ENCODE measurements at places on chromosomes 2 and 18.

DNA sequence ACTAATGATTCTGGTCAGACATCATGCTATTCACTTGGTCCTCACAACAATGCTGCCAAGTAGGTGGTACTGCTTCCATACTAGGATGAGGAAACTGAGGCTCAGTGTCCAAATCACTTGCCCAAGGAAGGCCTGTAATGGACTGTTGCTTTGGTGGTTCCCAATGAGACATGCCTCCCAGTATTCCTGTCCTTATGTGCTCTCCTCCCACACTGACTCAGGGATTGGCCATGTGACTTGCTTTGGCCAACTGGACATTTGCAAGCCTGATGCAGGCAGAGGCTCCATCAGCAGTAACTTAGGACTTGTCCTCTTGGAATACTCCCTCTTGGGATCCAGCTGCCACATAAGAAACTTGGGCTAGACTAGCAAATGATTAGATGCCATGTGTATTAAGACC lies 3.0 kb downstream of the FBXO41 start:
- no peak for DNase-seq

- DNase-seq: no peak
Observed at GRCh38 chr2:241910604-241911520, 41.3 kb downstream of the RTP5 start.

GRCh38 chr18:64103986-64104385 lies 44.9 kb downstream of the LINC00305 start:
- DNase-seq: no peak

DNA sequence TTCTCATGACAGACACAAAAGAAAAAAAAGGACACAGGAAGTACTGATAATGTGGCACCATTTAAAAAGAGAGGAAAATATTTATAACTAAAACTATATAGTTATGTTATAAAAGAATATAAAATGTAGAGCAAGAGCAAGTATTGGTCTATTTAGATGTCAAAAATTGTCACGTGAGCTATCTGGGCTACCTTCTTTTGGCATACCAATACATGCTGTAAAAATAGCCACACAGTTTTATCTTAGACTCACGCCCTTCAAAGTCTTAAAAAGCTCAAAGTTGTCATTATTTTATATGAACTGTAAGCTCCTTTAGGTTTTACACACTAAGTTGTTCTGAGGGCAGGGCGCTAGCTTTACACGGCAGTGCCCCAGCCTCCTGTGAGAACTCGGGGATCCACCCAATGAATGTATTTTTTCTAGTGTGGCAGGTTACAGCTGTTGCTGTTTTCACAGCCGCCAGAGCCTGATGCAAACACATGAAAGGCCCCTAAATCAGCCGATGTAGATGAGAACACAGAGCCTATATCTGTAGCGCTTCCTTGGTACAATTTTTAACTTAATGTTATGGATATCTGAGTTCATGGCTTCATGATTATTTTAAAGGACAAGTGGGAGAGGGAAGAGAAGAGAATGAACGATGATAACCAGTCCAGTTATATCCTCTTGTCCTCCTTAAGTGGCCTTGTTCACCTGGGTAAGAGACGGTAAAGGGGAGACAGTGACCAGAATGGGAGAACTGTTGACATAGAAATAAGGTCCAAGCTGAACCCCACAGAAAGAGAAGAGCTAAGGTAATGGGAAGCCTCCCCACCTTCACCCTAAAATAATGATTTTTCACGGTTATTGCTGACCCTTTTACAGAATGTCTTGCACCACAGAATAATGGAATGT lies 130.8 kb downstream of the CACNB4 start:
- DNase-seq: no peak

DNA sequence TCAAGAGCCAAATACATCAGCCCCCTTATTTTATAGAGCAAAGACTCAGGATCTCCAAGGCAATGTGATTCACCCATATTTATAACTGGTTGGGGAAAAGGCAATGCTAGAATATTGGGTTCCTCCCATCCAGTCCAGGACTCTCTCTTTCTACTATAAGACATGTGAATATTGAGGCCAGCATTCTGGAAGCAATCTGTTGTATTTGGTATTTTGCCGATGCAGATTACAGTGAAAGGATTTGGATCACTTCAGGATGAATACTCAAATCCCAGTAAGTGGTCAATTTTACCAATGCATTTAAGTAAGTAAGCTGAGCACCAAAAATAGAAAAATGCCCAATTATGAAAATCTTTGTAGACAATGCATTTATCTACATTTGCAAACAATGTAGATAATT lies 1834.7 kb upstream of the PIK3C3 start:
- no peak for DNase-seq

- DNase-seq: no peak
Observed at GRCh38 chr2:188416367-188416766, 124.7 kb downstream of the GULP1 start.

- no peak for DNase-seq
Observed at GRCh38 chr2:2689306-2689705, 358.2 kb upstream of the MYT1L start.

DNA sequence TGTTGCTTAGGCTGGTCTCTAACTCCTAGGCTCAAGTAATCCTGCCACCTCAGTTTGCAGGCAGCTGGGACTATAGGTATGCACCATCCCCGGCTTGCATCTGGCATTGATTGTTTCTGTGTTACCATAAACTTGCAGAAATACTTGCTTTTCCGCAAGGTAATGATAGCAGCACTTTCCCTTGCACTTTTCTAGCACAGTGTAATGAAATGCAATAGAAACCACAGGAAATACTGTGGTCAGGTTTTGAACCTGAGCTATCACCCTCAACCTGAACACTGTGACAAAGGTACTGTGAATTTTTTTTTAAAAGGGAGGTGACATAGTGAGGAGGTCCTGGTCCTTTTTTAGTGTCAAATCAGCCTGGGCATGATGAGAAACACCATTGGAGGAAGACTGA lies 38.3 kb downstream of the DHRS9 start:
- DNase-seq: no peak

- DNase-seq: no peak
Observed at GRCh38 chr2:229582151-229582550, 132.2 kb downstream of the DNER start.

DNA sequence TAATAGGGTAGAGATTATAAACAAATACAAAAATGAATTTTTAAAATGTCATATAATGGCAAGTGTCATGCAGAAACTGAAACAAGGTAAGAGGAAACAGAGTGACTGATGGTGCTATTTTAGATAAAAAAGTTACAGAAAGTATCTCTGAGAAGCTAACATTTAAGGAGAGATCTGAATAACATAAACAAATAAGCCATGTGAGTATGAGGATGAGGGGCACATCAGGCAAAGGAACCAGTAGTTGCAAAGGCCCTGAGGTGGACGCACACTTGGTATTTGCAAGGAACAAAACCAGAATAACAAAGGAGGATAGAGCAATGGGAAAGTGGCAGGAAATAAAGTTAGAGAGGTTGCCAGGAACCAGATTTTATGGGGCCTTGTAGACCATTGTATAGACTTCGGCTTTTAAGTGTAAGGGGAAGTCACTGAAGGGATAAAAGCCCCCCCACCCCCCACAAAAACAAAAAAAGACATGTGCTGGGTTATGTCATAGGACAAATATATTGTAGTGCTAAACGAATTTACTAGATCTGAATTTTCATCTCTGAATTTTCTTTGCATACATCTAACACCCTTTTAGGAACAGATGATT lies 159.2 kb downstream of the DTNB start:
- DNase-seq: no peak

GRCh38 chr18:74745633-74746403 lies 148.1 kb downstream of the ZNF407 start:
- DNase-seq: no peak

DNA sequence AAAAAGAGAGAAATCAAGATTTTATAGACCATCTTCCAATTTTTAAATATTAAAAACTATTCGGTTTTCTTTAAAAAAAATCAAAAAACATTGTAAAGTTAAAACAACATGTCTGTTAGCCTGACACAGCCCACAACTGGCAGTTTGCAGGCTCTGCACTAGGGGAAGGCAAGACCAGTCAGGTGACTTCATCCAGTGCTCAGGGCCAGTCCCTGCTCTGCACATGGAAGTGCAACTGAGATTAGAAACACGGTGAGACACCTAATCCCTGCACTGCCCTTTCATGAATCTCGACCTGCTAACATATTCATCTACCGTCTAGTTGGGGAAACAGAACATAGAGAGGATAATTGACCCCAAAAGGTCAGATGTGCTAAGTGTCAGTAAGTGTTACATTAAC lies 135.2 kb downstream of the BARD1 start:
- no peak for DNase-seq

- no peak for DNase-seq
Observed at GRCh38 chr2:174957050-174957449, 48.1 kb downstream of the CHN1 start.

GRCh38 chr2:9634133-9634532 lies 3.3 kb upstream of the YWHAQ start:
- DNase-seq: no peak

- DNase-seq: no peak
Observed at GRCh38 chr2:67824186-67824585, 238.6 kb downstream of the C1D start.

DNA sequence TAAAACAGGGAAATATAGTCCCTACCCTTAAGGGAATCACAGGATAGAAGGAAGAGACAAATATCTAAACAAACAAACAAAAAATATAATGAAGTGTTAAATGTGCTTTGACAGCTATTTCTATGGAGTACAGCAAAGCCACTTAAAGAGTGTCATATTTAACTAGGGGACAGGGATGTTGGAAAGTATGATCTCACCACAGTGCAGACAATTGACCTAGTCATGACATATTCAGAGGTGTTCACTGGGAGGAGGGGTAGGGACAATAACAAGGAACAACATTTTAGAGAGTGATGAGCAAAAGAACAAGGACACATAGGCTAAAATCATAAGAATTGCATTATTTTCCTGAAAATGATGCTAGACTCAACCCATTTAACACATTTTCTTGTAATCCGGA lies 107.5 kb downstream of the TMEM163 start:
- no peak for DNase-seq

DNA sequence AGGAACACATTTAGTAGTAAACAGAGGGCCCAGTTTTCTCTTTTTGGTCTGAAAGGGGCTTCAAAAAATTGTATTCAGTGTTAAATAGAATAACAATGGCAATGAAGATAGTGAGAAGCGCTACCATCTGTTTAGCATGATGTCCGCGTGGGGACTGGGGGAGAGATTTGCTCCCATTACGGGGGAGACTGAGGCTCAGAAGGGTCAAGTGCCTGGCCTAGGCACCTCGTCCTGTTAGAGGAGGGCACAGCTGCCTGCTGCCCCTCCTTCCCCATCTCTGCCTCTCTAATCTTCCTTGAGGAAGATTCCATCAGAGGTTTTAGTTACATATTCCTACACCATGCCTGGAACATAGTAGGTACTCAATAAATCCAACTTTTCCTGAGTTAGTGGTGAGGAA lies 10.1 kb upstream of the TMEM185B start:
- DNase-seq: no peak

DNA sequence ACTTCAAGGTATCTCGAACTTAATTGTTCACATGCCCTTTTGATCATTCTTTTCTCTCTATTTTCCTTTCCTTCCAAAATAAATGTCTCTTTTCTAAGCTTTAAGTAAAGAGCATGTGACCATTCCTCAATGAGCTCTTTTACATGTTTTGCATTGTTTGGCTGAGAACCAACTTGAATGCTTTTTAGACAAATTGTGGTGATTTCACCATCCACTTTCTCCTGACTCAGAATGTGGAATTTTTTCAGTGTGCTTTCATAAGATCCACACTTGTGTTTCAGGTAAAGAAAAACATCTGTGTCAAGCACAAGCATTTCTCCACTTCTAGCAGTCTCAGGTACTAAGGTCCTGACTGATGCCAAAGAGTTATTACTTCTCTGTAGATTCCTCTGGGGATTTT lies 10.7 kb downstream of the RBM43 start:
- DNase-seq: no peak

GRCh38 chr2:43174368-43174916 lies 52.0 kb downstream of the ZFP36L2 start:
- DNase-seq: no peak

DNA sequence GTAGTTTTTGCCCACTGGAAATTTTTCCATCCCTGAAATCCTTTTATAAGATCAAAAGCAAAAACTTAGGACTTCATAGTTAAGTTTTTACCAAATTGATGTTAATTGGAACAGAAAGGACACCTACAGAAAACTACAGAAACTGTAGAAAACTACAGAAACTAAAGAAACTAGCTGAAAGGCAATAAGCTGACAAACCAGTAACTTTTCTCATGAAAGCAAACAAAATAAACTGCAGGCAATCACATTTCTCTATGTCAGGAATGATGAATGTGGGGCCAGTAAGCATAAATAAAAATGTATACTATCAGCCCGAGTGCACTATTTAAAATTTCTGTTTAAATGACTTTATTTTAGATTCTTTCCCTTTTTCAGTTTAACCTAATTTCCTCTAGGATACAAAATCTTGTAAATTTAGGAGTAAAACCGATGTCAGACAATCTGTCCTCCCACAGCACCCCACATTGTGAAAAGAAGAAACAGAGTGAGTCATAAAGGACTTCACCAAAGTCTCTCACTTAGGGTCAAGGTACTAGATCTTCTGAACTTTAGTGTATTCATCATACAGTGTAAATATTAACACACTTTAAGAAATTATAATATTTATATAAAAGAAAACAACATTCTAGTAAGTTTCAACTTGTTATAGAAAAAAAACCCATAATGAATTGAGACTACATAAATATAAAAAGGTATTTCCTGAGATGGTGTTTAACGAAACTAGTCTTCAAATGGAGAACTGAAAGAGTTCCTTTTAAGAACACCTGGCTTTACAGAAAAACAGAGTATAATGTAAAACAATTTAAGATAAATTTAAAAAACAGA lies 46.6 kb downstream of the USP40 start:
- no peak for DNase-seq

GRCh38 chr2:42050010-42050702 lies 2.3 kb downstream of the PKDCC start:
- no peak for DNase-seq

DNA sequence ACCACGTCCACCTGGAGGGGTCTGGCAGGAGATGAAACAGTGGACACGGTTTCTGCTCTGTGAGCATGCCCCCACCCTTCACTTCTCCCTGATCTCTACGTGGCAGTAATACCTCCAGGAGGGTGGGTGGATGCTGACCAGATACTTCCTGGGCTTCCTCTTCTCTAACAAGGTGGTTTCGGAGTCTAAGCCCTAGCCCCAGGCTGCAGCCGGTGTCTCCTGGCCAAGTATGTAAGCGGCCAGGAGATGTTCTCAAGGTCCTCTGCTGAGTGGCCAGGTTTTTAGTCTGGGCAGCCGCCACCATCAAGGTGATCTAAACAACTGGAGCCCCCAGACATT lies 101.8 kb upstream of the ASB18 start:
- DNase-seq: no peak

GRCh38 chr2:230866756-230867523 lies 2.2 kb downstream of the ITM2C start:
- no peak for DNase-seq

Data from renal pelvis (tissue), 12 donors.